ENCODE measurements at places on chromosomes 4 and X.

DNA sequence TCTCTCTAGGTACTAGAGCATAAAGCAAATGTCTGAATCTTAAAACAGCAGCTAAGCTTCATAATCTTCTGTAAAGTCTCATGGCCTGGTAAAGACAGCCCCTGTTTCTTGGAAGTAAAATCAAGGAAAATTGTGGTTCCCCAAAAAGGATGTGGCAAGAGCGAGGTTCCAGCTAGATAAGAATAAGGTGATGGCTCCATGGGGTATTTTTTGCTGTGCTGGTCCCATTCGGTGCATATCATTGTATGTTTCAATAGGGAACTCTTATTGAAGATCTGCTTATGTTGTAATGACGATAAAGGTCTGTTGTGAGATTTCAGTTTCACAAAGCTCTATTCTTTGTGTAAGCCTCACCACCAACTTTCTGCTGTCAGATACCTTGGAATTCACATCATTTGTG, 316.9 kb upstream of the NOCT start:
- DNase-seq, result no peak

DNA sequence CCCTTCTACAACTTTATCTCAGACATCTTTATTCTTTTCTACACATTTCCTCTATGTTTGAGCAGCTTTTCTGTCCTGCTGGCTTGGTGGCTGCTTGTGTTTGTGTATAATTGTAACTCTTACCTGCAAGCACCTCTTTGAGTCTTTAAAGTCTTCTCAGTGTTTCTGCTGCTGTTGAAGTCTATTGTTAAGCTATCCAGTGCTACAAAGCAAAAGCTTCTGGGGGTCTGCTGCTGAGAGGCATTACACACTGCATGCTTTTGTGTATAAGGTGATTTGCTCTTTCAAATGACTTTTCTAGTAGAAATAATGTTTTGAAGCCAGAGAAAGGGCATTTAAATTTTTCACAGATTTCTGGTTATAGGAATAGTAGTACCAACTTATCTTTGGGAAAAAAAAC, 241.8 kb downstream of the DTHD1 start:
- no peak for DNase-seq

DNA sequence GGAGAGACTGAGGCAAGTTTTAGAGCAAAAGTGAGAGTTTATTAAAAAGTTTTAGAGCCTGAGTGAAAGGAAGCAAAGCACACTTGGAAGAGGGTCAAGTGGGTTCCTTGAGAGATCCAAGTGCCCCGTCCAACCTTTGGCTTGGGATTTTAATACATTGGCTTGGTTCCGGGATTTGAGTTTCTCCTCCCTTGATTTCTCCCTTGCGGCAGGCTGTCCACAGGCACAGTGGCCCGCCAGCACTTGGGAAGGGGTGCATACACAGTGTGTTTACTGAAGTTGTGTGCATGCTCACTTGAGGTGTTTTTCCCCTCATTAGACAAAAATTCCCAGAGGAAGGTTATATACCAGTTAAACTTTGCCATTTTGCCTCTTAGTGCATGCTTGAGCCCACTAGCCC, 333.5 kb downstream of the PCDH18 start:
- DNase-seq, result no peak

GRCh38 chrX:40132751-40133150, 35.0 kb upstream of the BCOR start:
- DNase-seq, result no peak

GRCh38 chrX:21943460-21944135, 3.1 kb downstream of the SMS start:
- no peak for DNase-seq

GRCh38 chr4:23888421-23889319, 1.2 kb downstream of the PPARGC1A start:
- DNase-seq, result no peak

- peak; percentile 47 for DNase-seq
Observed at GRCh38 chrX:123833387-123833786, 26.5 kb upstream of the XIAP start.

- no peak for DNase-seq
Observed at GRCh38 chrX:40049084-40049641, 48.6 kb downstream of the BCOR start.

DNA sequence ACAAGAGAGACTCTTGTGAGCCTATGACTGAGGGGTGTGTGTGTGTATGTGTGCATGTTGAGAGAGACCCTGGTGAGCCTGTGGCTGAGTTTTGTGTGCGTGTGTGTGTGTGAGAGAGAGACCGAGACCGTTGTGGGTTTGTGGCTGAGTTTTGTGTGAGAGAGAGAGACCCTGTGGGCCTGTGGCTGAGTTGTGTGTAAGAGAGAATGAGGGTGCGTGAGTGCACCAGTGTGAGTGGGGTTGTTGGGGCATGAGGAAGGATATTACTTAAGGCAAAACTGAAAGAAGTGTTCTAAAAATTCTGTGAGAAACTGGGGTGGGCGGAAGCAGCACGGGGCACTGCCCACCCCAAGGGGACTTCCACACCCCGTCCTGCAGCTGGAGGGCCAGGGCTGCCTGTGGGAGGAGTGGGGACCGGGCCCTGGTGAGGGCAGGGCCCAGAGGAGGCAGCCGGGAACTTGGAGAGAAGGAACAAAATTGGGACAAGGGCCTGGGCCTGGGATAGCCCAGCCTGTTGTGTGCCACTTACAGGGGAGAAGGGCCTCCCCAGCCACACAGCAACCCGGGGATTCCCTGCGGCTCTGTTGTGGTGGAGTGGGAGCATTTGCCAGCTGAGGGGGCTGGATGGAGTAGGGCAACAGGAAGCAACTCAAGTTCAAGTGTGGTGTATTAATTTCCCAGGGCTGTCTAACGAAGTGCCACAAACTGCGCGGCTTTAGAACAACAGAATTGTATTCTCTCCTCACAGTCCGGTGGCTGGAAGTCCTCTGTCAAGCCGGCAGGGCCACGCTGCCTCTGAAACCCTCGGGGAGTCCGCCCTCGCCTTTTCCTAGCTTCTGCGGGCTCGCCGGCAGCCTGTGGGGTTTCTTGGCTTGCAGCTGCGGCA, 22.1 kb downstream of the TMEM131L start:
- DNase-seq, result peak; percentile 85

DNA sequence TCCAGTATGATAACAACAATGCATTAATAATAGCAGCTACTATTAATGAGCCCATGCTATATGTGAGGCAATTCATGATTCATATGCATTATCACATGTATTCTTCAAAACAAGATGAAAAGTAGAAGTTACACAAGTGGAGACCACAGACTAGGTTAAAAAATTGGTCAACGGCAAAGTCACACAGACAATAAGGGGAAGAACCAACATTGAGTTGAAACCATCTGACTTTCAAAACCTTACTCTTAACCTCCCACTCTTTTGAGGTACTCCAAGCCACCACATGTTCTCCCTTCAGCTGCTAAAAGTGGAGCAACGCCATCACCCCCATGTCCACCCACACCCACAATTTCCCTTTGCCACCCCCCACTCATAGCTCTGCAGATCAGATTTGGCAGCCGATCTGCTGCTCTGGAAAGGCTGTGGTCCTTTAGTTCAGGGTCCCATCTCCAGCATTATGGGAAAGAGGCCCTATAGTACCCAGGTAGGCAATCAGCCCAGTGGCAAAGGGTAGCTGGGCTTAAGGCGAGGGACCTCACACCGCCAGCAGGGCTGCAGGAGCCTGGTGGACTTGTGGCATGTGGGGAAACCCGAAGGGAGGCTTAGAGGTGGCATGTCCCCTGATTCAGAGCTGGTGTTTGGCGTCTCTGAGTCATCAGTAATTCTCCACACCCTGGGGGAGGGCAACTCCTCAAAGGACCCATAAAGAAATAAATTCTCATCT, 33.5 kb upstream of the CYBB start:
- DNase-seq, result no peak

- DNase-seq, result no peak
Observed at GRCh38 chr4:100582146-100582545, 64.3 kb upstream of the EMCN start.

GRCh38 chr4:722169-722725, 16.6 kb downstream of the PCGF3 start:
- DNase-seq, result no peak

DNA sequence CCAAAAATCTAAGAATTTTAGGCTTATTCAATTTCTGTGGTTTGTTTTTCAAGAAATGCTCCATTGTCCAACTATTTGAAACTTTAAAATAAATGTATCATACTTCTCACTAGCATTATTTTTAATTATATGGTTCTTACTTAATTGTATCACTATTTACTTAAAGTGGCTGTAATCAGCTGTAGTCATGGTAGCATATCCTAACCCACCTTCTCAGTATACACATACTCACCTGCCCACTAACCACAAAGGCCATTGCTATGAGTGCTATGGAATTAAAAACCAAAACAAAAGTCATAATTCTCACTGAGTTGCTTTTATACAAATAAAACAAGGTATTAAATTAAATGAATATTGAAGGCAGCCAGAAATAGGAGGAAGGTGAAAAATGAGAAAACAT, 5.0 kb downstream of the FBXO8 start:
- DNase-seq, result no peak

Measured in central memory CD4-positive, alpha-beta T cell (primary cell).